GM10248 (cell line): ENCODE measurements at places on chromosomes 6 and 20.

GRCh38 chr6:113315165-113315564, 542.0 kb upstream of the MARCKS start:
- DNase-seq = no peak

- DNase-seq = no peak
Observed at GRCh38 chr6:152201120-152201519, 393.6 kb downstream of the ESR1 start.

DNA sequence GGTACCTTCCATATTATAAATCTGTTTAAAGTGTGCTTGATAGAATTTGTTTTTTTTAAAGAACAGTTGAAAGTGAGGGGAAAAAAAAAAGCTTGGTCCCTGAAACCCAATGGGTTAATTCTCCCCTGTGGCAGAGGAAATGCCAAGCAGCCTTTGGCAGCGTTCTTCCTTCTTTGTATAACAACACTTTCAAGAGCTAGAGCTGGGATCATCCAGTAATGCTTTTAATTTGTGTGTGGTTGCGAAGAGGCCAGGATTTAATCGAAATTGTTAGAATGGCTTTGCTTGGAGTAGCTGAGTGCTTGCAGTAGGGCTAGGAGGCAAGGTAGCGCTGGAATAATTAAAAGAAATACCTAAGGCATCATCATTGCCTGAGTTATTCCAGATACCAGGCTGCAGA, 692.0 kb downstream of the DHX35 start:
- no peak for DNase-seq

DNA sequence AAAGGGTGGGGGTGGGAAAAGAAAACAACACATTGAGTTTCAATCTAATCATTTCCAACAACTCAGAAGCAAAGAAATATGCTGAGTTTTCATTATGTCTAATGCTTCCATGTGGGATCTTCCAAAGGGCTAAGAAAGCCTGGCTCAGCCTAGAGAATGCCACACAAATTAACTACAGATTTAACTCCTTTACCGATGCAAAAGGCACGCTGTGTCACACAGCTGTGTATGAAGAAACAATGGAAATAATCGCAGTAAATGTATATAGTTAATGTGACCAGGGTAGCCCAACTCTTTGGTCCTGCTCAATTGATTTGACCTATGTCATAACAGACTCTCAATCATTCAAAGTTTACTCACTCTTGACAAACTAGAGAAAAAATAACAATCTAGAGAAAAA, 17.8 kb downstream of the B4GALT5 start:
- DNase-seq = no peak

DNA sequence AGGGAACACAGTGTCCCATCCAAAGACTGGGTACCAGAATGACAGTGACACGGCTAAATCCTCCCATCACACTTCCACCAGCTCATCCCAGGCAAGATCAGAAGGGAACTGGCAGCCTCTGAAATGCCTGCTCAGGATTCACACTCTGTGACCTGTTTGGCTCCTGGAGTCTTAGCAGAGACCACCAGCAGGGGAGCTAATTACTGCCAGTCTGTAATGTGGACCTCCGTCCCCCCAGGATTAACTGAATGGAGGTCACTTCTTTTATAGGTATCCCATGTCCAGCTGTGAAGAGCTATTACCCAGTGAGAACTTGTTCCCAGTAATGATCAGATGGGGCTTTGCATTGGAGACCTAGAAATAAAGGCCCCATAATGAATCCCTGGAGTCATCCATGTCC, 45.2 kb downstream of the DEFB114 start:
- DNase-seq = no peak

- DNase-seq = no peak
Observed at GRCh38 chr6:33927616-33928015, 123.8 kb upstream of the MLN start.

- no peak for DNase-seq
Observed at GRCh38 chr6:136740050-136740974, 52.0 kb downstream of the MAP3K5 start.

DNA sequence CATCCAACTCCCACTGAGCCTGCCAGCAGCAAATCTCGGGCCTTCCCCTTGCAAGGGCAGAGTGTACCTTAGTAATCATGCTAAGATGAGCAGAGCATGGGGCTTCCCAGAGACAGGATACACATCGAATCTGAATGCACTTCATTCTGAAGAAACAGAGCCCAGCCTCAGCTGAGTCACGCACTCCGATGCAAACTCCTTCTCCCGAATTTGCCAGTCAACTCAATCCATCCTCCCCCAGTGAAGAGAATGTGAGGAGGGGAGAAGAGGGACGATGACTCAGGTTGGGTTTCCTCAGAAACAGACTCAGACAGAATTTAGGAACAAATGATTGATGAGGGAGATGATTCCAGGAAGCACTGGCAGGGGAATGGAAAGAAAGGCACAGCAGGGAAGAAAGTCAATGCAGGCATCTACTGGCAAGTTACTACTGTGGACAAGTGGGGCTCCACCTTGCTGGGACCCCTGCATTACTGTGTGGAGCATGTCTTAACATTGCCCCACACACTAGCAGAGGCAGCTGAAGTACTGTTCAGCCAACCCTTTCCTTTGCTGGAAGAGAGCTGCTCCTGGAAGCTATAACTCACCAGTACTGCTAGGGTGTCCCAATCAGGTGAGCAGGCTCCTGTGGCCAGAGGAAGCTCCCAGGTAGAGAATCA, 251.6 kb downstream of the ADGB start:
- DNase-seq = no peak

DNA sequence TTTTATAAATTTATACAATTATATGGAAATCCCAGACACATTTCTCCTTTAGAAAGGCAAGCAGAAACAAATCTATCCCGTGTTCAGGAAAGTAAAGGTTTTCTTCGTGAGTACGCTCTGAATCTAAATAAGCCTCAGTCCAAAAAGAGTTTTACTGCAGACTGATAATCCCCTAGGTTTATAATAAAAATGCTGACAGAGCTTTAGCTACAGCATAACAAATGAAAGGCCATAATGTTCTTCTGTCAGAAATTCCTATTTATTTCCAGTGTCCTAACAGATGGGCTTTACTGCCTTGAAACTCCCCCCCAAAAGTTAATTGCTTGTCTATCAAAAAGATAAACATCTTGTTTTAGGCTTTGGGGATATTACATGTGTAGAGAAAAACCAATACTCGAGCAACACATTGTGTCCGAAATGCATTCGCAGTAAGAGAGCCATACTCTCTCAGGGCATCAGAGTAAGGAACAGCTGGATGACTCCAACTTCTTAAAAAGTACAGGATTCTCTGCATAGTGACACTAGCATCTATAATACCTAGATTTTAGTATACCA, 109.0 kb downstream of the PRKN start:
- DNase-seq = no peak

DNA sequence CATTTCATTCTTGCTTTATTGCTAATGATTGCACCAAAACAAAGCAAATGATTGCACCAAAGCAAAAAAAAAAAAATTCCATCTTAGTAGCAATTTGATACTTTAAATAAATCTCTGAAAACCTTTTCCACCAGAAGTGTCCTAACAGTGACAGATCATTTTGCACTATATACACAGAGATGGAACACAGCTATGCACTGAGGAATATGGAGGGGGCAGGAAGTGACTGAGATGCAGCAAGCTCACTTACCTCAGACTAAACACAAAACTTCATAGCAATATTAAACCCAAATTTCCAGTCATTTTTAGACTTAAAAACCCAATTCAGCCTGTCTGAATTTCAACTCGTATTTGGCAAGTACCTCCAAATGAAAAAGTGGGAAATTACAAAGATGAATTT, 41.2 kb downstream of the HIVEP2 start:
- DNase-seq = no peak

GRCh38 chr6:145814035-145814500, 527 bp downstream of the FBXO30 start:
- no peak for DNase-seq

DNA sequence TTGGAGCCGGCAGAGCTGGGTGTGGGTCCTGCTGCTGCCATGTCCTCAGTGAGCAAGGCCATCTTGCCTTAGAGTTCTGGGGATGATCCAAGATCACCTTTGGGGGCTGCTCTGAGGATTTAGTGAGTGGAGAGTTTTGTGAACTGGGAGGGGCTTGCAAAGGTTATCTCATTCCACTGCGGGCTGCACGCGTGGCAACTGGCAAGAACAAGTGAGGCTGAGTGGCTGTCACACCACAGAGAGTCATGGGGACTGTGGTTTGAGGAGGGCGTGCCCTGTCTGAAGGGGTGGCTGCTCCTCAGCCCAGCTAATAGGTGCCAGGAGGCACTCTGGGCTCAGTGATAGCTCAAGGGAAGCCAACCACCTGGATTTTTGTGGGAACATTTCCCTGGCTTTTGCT, 37.6 kb downstream of the TTLL9 start:
- DNase-seq = no peak

GRCh38 chr6:37041521-37041920, 36.1 kb downstream of the FGD2 start:
- DNase-seq = no peak
